ENCODE measurements at places on chromosomes 6 and 20.

DNA sequence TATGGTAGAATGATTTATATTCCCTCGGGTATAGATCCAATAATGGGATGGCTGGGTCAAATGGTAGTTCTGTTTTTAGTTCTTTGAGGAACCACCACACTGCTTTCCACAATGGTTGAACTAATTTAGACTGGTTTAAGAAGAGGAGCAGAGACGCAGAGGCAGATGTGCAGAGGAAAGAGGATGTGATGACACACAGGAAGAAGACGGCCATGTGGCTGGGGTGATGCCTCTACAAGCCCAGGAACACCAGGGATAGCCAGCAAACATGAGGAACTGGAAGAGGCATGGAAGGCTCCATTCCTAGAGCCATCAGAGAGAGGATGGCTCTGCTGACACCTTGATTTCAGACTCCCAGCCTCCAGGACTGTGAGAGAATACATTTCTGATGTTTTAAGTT is 218.3 kb upstream of the DTNBP1 start:
- DNase-seq = no peak

DNA sequence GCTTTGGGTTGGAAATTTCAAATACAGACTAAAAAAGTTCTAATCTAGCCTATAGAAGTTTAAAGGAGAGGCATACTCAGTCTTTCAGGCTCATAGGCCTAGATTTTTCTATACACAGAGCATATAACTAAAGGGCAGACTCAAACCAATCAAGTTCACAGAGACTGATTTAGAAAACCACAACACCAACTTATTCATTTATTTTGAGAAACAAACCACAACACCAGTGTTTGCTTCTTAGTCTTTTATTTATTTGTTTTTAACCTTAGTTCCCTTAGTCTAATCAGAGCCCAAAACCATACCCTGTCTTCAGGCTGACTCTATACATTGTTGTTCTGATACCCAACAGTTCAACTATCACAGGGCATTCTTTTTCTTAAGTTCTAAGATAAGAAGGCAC is 103.7 kb downstream of the REV3L start:
- DNase-seq = no peak

- DNase-seq = no peak
Measured at GRCh38 chr20:19633985-19634384, 124.1 kb upstream of the RIN2 start.

GRCh38 chr6:131615275-131615674 is 12.8 kb downstream of the MED23 start:
- no peak for DNase-seq

DNA sequence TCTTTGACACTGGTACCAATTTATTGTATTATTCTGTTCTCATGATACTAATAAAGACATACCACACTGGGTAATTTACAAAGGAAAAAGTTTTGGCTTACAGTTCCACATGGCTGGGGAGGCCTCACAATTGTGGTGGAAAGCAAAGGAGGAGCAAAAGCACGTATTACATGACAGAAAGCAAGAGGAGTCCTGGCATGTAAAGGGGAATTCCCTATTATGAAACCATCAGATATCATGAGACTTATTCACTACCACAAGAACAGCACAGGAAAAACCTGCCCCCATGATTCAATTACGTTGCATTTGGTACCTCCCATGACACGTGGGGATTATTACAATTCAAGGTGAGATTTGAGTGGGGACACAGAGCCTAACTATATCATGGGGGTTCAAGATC is 43.4 kb downstream of the SLC22A2 start:
- DNase-seq = no peak

DNA sequence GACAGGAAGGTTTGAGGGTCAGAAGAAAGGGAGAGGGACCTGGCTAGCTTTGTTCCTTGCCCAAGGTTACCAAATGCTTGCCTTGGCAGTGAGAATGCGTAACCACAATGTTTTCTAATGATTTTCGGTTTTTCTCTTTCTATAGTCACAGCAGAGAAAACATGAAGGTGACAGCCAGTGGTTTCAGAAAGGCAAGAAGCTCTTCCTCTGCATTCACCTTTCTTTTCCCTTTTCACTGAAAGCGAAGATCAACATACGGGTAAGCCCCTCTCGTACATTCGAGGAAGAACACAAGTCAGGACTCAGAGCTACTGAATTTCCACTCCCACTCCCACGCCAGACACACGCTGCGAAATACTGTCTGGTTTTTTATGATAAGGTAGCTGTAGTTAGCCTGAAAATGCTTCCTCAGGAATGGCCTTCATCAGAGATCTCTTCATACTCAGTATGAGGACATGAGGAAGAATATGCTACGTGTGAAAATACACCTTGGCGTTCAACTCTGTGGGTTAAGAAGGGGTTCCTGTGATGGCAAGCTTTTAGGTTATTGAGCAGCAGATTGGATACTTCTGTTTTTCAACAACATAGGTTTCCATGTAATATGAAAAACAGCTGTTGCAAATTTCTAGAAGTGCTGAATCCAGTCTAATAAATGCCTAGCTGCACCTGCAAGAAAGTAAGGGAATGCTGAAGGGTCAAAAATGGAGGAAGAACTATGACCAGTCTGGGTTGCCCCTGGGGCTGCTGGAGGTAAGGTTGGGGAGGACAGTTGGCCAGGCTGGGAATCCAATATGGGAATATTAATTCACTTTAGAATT is 7.4 kb upstream of the CD83 start:
- DNase-seq = peak; percentile 22

DNA sequence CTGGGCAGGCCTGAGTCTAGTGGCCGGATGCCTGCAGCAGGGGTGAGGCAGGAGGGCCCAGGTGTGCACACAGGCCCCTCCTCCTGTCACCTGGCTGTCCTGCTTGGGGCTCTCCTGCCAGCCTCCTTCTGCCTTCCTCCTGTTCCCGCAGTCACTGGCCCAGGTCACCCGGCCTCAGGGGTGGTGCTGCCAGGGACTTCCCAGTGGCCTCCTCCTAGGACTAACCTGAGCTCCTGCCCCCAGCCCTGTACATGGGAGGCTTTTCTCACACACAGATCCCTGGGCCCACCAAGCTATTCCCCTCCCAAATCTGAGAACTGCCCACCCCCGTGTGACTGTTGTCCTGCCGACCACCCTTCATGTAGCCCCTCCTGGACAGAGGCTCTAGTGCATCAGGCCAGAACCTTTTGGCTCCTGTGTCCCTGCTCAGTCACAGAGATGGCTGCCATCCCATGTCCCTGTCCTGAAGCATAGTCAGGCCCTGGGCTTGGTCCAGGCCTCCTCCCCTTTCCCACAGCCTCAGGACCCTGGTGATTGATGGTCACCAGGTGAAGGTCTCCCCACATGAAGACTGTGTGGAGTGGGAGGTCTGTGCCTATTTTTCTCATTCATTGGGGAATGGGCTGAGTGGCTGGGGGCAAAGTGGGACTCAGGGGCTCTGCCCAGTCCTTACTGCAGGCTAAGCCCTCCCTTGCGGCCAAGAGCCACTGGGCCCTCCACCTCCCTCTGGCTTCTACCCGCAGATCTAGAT is 1.1 kb upstream of the ULBP1 start:
- no peak for DNase-seq

GRCh38 chr6:121499666-121500065 is 64.2 kb downstream of the GJA1 start:
- no peak for DNase-seq

GRCh38 chr20:57664476-57664875 is 44.2 kb upstream of the ZBP1 start:
- no peak for DNase-seq

GRCh38 chr6:167497428-167498056 is 172.7 kb downstream of the TTLL2 start:
- no peak for DNase-seq

GRCh38 chr6:44569931-44570385 is 182.5 kb downstream of the CDC5L start:
- DNase-seq = no peak

- DNase-seq = no peak
Measured at GRCh38 chr6:91106083-91106482, 519.2 kb upstream of the MAP3K7 start.

DNA sequence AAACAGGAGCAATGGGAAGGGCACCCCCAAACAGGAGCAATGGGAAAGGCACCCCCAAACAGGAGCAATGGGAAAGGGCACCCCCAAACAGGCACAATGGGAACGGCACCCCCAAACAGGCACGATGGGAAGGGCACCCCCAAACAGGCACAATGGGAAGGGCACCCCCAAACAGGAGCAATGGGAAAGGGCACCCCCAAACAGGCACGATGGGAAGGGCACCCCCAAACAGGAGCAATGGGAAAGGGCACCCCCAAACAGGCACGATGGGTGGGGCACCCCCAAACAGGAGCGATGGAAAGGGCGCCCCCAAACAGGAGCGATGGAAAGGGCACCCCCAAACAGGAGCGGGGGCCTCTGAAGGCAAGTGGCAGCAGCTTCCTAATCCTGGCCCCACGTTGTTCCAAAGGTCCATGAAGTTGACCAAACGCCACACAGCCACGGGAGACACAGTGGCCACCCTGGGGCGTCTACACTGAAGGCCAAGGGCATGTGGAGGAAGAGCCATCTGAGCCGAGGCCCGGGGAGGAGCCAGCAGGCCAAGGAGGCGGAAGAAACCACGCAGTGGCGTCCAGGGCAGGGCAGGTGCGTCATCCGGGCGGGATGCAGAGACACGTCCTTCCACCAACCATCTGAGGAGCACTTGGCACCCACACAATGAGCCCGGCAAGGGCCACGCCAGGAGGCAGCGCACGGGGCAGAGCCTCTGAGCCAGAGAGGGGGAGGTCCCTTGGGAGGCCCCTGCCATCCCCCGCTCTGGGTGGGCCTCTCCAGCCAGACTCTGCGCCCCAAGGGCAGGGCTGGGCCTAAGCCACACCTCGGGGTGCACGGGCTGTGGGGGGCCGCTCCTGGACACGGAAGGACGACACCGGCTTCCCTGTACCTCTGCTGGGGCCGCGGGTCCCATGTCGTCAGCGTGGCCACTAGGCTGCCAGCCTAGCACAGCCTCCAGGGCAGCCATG is 21.5 kb upstream of the NTSR1 start:
- no peak for DNase-seq

- no peak for DNase-seq
Measured at GRCh38 chr6:142960098-142960497, 15.1 kb upstream of the HIVEP2 start.

GRCh38 chr20:22619806-22620205 is 35.4 kb upstream of the FOXA2 start:
- no peak for DNase-seq

GRCh38 chr6:92377137-92377536 is 1042.2 kb downstream of the EPHA7 start:
- DNase-seq = no peak

GRCh38 chr20:37879843-37880242 is 23.1 kb upstream of the VSTM2L start:
- DNase-seq = no peak

Measured in activated naive CD8-positive, alpha-beta T cell treated with anti-CD3 and anti-CD28 coated beads, Interleukin-2, amount 50 U/mL, for 24 hours (primary cell).